Muscle of leg (tissue), 16 donors: ENCODE measurements at places on chromosomes 5 and 9. TPM values are rescaled to one million over a fixed set of nuclear protein-coding genes. Genes with fewer than 3 reads are reported as not detected.

DNA sequence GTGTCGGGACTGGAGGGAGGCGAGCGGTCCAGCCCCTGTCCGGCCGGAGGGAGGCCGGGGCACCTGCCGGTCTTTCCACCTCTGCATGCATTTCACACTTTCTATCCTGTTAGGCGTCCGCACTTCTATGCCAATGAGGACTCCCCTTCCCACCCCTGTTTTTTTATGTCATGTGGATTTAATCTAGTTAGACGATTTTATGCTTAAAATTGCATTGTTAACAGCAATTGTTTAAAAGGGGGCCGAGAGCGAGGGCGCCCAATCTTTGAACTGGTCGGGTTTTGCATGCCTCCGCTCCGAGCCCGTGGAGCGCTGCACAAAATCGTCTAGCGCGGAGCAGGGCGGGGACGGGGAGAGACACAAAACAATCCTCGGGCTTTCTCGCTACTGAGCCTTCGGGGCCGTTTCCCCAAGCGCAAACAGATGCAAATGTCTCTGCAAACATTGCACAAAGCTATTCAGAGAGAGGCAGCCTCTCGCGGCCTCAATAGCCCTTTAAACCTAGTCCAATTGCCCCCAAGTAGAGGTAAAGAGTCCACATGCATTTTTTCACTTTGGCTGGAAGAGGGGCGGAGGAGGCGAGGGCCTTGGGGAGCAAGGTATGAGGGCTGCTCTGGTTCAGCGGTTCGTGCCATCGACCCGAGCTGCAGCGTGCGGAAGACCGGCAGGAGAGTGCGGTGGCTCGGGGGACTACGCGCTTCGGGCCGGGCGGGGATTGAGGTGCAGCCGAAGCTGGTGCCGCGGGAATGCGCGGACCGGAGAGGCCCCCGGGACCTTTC is 37.5 kb upstream of the TIFAB start:
- H3K36me3 ChIP-seq: no peaks in the 10 kb centered on the region
- H3K27me3 ChIP-seq: peaks cover 90% of the 10 kb centered on the region
- peaks cover 22% of the 10 kb centered on the region for H3K4me1 ChIP-seq
- no peak overlapping the region for H3K27ac ChIP-seq
- peak overlapping the region; percentile 23 for H3K4me3 ChIP-seq

DNA sequence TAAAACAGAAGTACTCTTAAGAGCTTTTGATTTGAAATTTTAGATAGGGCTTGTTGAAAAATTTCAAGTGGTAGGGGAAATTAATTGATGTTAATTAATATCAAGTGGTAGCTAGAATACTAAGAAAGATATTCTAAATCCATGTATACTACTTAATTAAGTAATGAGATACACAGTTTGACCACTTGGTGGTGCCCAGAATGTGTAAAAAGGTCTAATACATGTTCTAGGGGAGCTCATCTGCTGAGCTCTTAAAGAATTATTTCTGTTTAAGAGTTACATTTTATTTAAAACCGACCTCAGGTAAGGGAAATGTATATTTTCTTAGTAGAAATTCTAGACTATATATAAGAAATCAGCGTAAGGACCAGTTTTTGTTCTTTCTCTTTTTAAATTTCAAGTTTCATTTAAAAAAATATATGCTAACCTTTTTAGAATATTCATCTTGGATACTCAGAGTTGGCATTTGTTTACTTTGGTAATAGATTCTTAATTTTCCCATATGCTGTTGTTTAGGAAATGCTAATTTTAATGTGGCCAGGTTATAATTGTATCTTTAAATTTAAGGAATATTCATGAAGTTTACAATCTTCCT is 61.5 kb downstream of the LNPEP start:
- no peaks in the 10 kb centered on the region for H3K27me3 ChIP-seq
- no peak overlapping the region for H3K4me3 ChIP-seq
- H3K4me1 ChIP-seq: no peaks in the 10 kb centered on the region
- peak; percentile 71 for DNase-seq
- H3K27ac ChIP-seq: no peak overlapping the region

- no peaks in the 10 kb centered on the region for H3K36me3 ChIP-seq
- H3K27me3 ChIP-seq: no peaks in the 10 kb centered on the region
- DNase-seq: no peak
- H3K4me3 ChIP-seq: no peak overlapping the region
- H3K4me1 ChIP-seq: no peaks in the 10 kb centered on the region
These were observed 110.1 kb upstream of the LRRTM2 start for GRCh38 chr5:138985256-138985655.

DNA sequence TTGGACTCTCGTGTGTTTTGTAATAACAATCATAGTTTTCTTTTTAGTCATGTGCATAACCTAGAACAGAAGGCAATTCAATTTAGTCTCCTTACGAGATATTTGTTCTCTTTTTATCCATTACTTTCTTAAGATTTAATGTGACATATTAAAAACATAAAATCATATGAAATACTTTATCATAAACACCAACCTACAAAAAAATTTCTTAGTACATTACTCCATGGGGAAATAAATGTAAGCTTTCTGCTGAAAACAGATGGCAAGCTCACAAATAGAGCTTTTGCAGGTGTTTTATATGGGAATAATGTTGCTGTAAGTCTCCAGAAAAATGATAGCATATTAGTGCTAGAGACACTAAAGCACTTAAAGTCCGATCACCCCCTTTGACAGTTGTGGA is 1035.2 kb upstream of the ARRDC3 start:
- no peak overlapping the region for H3K4me3 ChIP-seq
- no peaks in the 10 kb centered on the region for H3K4me1 ChIP-seq
- H3K36me3 ChIP-seq: no peaks in the 10 kb centered on the region
- DNase-seq: peak; percentile 68
- H3K27me3 ChIP-seq: no peaks in the 10 kb centered on the region

DNA sequence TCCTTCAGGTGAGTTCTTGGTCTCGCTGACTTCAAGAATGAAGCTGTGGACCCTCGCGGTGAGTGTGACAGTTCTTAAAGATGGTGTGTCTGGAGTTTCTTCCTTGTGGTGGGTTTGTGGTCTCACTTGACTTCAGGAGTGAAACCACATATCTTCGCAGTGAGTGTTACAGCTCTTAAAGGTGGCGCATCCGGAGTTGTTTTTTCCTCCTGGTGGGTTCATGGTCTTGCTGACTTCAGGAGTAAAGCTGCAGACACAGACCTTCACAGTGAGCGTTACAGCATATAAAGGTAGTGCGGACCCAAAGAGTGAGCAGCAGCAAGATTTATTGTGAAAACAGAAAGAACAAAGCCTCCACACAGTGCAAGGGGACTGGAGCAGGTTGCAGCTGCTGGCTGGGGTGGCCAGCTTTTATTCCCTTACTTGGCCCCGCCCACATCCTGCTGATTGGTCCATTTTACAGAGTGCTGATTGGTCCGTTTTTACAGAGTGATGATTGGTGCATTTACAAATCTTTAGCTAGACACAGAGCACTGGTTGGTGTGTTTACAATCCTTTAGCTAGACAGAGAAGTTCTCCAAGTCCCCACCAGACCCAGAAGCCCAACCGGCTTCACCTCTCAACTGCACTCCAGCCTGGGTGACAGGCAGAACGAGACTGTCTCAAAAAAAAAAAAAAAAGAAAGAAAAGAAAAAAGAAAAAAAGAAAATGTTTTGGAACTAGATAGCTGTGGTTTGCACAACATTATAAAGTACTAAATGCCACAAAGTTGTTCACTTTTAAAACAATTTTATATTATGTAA is 9.1 kb upstream of the ERMP1 start:
- H3K4me3 ChIP-seq: no peak overlapping the region
- no peak overlapping the region for H3K27ac ChIP-seq
- no peaks in the 10 kb centered on the region for H3K36me3 ChIP-seq
- no peaks in the 10 kb centered on the region for H3K27me3 ChIP-seq
- H3K4me1 ChIP-seq: peaks cover 16% of the 10 kb centered on the region

GRCh38 chr9:131660466-131661405 is 79.1 kb downstream of the RAPGEF1 start:
- H3K4me1 ChIP-seq: peaks cover 36% of the 10 kb centered on the region
- DNase-seq: no peak
- no peak overlapping the region for H3K4me3 ChIP-seq
- no peaks in the 10 kb centered on the region for H3K36me3 ChIP-seq

DNA sequence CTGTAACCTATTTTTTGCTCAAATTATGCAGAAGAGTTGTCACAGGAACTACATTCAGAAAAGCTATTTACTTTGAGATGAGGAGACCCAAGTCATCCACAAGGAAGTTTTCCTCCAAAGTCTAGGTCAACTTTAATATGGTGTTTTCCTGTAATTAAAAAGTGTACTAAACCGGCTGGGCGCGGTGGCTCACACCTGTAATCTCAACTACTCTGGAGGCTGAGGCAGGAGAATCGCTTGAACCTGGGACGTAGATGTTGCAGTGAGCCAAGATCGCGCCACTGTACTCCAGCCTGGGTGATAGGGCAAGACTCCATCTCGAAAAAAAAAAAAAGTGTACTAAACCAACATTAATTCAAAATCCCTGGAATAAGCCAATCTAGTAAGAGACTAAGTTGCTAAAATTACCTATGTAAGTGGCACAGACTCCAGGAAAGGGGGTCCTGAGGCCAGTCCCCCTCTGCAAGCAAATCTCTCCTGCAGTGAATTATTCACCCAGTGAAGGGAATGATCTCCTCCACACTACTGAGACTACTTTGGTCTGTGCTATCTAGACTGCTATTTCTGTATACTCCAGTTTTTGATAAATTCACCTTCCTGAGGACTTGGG is 38.9 kb downstream of the FNBP1 start:
- H3K27ac ChIP-seq: no peak overlapping the region
- DNase-seq: no peak
- H3K4me3 ChIP-seq: no peak overlapping the region
- no peaks in the 10 kb centered on the region for H3K4me1 ChIP-seq

DNA sequence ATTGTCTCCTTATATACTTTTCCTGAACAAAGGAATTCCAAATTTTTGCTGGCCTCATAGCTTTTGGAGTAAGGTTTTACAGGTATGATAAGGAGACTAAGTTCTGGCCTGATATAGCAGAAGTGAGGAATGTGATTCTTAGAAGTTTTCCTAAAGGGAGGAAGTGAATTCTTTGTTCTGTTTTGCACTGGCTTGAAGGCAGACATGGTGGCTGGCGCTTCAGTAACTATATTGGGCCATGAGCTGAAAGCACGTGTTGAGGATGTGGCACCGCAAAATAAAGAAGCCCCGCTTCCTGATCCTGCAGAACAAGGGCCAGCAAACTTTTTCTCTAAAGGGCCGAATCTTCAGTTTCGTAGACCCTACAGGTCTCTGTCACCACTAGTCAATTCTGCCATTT is 224.2 kb downstream of the SNX18 start:
- H3K27me3 ChIP-seq: no peaks in the 10 kb centered on the region
- H3K4me3 ChIP-seq: no peak overlapping the region
- no peak for DNase-seq
- no peaks in the 10 kb centered on the region for H3K36me3 ChIP-seq
- H3K4me1 ChIP-seq: peaks cover 14% of the 10 kb centered on the region

DNA sequence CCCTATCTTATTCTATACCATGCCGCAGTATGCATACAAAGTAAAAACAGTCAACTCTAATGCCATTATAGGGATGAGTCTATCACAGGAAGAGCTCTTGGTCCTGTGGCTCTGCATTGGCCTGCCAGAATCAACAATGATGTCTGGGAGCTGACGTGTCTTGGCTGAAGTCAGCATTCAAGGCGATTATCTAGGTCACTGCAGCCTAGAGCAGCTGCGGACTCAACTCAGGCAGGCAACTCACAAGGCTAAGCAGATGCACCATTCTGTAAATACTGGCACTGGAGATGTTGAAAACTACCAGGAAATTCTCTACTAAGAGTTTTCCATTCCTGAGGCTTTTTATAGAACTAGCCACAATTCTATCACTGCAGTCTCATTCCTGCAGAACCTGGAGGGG is 13.3 kb downstream of the SPATA9 start:
- H3K27ac ChIP-seq: peak overlapping the region; percentile 45
- no peaks in the 10 kb centered on the region for H3K27me3 ChIP-seq
- H3K4me3 ChIP-seq: no peak overlapping the region
- H3K4me1 ChIP-seq: peaks cover 16% of the 10 kb centered on the region
- H3K36me3 ChIP-seq: no peaks in the 10 kb centered on the region

GRCh38 chr9:137095664-137096517 is 9.1 kb downstream of the MAN1B1 start:
- H3K36me3 ChIP-seq: peaks cover 78% of the 10 kb centered on the region
- no peaks in the 10 kb centered on the region for H3K27me3 ChIP-seq
- no peak overlapping the region for H3K27ac ChIP-seq
- no peak overlapping the region for H3K4me3 ChIP-seq

SHC3 gene
- total RNA-seq: 0.53 TPM

C5 gene
- 9.3 TPM for total RNA-seq

NR5A1 gene
- total RNA-seq: not detected

IGIP gene
- 5.5 TPM for total RNA-seq

CEL gene
- 1.5 TPM for total RNA-seq
